NAMALWA (cell line): ENCODE measurements at places on chromosomes 2 and 18.
A peak's percentile ranks its signal among the peaks of the same experiment; 100 is the strongest.

- DNase-seq, result no peak
These were observed 94.6 kb downstream of the LDLRAD4 start for GRCh38 chr18:13313006-13313686.

GRCh38 chr2:96680561-96681141 is 38.1 kb downstream of the FER1L5 start:
- no peak for DNase-seq

- peak; percentile 27 for DNase-seq
These were observed 654.3 kb downstream of the LRRTM4 start for GRCh38 chr2:76867854-76868253.

GRCh38 chr2:176084611-176085119 is 903 bp upstream of the EVX2 start:
- no peak for DNase-seq

DNA sequence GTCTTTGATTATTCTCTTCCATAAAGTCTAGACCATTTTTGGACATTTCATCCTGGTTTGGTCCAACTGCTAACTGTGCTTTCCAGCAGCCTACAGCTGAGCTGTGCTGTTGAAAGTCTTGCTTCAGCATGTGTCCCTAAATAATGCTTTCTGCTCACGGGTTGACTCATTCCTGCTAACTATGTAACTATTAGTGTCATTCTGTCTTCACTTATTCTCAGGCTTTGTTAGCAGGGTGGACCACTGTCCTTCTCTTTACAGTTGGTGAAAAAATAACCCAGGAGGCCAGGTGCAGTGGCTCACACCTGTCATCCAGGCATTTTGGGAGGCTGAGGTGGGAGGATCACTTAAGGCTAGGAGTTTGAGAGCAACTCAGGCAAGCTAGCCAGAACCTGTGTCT is 8.9 kb downstream of the ADAM23 start:
- no peak for DNase-seq

DNA sequence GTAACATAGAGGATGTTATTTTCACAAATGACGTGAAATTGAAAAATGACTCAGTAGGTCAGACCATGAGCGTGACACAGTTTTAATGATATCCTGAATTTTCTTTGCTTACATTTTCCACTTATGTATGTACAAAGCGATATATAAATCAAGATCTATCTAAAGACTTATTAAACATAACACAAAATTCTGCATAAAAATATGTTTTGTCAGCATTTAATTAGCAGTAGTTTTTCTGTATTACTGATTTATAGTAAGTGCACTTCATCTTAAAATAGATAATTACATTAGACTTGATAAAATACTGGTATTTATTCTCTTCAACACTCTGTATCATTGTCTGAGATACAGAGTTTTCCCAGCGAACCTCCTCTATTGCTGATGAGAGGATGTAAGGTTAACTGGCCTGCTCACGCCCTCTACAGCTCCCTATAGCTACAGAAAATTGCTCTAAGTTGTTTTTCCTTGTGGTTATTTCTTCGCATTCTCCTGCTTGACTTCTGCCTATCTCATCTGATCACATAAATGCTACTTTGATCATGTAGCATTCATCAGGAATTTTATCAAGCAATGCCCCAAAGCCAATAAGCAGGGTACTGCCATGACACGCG is 548.8 kb upstream of the REG3G start:
- DNase-seq, result no peak

- DNase-seq, result no peak
These were observed 759.9 kb upstream of the HS6ST1 start for GRCh38 chr2:129078548-129078947.

DNA sequence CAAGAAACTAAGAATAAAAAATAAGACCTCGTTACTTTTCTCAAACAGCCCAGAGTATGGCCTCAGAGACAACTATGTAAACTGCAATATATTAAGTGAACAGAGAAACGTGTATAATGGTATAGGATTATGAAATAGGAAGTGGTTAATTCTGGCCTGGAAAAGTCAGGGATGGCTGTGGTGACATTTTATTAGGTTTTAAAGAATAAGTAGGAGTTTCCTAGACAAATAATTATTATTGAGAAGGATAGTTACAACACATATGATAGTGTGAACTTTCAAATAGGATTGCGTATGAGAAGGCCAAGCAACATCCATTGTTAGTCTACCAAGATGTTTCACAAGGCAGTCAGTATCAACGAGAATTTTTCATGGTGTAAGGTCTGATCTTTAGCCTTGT is 244.1 kb downstream of the LPIN1 start:
- DNase-seq, result no peak

DNA sequence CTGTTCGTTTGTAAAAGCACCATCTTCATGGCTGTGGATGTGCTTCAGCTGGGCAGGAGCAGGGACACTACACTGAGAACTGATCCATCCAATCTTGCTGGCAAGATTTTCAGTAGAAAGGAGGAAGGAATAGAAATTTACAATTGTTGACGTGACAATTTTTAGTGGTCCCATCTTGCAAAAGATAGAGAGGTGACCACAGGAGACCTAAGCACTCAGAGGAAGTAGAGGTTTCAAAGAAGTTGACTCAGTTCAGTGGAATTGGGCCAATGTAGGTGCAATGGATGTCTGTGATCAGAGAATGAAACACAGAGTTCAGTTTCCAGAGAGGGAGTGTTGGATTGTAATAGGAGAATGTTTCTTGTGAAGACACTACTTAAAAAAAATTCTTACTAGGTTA is 1.4 kb downstream of the UGT1A5 start:
- no peak for DNase-seq

DNA sequence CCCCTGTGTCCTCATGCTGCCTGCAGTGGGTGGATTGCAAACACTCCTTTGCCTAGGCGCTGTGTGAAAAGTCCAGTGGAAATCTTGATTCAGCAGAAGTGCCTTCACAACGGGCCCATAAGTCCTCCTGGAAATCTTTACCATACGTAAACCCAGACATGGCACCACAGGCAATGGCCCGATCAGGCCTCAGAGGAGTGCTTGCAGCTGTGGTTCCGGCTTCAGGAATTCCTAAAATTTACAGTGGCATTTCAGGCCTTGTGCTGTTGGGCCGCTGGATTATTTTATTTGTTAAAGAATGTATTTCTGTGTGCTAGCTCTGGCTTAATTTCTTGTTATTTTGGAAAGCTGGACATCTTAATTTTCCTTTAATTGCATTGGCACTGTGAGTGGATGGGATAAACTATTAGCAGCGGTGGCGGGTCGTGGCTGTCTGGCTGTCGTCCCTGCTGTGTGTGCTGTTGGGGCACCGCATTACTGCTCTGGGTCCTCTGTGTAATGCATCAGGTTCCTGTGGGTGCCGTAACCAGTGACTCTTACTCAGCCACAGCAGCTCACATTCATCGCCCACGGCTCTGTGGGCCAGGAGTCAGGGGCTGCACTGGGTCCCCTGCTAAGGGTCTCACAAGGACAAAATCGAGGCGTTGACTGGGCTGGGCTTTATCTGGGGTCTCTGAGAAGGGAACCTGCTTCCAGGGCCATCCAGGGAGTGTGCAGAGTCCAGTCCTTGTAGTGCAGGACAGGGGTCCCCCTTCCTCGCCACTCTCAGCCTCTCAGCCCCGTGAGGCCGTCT is 73.1 kb downstream of the RTP5 start:
- no peak for DNase-seq

DNA sequence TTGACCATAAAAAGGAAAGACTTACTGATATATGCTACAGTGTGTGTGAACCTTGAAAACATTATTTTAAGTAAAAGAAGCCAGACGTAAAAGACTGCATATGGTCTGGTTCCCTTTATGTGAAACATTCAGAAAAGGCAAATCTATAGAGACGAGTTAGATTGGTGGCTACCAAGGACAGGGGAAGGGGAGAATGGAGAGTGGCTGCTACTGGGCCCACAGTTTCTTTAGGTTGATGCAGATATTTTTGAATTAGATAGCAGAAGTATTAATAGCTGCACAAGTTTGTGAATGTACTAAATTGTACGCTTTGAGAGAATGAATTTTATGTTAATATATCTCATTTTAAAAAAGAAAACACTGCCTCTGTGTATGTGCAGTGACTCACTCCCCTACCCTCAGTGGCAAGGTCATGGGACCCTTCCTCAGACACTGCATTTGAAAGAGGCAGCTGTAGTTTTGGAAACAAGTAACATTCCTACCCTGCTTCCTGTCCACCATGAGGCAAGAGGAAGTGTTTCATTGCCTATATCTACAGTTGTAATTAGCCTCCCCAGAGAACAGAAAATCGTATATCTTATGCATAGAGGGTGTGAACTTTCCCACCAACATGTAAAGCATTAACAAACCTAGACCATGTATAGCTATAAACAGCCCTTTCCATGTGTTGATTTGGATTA is 29.8 kb upstream of the ARMC9 start:
- no peak for DNase-seq

DNA sequence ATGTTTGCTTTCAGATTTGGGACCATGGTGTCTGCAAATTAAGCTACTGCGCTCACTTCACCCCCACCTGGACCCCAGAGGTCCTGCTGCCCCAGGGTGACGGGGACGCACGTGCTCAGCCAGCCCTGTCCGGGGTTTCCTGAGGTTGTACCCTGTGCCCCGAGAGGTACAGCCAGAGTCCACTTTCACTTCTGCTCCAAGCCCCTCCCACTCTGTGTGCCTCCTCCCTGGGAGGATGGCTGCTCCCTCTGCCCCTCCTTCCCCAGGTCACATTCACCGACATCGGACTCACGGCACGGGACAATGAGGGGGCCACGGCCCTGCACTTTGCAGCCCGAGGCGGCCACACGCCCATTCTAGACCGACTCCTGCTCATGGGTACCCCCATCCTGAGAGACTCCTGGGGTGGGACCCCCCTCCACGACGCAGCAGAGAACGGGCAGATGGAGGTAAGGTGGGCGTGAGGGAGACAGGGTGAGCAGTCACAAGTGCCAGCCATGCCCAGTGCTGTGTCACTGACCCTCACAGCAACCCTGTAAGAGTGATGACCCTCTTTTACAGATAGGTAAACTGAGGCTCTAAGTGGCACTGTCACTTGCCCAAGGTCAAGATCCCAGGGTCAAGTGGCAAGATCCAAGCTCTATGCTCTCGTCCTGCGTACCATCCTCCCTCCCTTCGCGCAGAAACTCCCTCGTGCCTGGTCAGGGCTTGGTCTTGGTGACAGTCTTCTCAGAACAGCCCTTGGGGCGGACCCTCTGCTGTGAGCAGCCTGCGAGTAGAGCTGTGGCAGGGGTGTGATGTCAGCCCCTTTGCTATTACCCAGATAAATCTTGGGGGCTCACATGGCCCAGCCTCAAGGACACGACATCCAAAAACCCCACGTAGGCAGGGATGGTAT is 7.6 kb downstream of the ESPNL start:
- peak; percentile 82 for DNase-seq

DNA sequence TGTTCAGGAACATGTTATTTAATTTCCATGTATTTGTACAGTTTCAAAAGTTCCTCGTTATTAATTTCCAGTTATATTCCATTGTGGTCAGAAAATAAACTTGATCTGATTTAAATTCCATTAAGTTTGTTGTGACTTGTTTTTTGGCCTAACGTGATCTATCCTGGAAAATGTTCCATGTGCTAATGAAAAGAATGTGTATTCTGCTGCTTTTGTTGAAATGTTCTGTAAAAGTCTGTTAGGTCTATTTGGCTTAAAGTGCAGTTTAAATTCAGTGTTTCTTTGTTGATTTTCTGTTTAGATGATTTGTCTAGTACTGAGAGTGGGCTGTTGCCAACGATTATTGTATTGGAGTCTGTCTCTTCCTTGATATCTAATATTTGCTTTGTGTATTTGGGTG is 148.0 kb downstream of the UBR3 start:
- no peak for DNase-seq

DNA sequence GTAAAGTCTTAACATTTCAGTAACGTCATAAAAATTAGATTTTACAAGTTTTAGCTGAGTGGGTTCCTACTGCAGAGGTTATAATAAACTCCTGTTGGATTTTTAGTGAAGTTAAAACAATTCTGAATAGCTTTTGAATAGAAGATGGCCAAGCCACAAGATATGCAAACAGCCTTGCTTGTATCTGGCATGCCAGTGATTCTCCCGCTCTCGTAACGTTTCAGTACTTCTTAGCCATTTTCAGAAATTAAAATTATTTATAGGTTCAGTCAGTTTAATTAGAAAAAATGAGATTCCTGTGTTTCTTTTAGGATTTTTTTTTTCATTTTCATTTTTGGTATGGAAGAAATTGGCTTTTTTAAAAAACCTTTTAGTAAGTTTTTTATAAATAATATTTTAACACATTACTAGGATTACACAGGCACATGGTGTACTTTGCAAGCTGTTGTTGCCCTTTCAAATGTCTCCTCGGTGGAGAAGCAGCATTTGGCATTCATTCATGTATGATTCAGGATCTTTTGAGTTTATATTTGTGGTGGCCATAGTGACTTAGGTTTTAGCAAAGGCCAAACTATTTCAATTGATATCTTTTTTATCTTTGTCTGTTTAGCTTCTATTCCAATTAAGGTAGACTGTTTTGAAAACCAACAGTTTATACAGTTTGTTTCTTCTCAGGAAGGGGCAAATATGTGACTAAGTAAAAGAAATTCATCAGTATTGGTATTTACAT is 30.6 kb upstream of the RND3 start:
- no peak for DNase-seq

DNA sequence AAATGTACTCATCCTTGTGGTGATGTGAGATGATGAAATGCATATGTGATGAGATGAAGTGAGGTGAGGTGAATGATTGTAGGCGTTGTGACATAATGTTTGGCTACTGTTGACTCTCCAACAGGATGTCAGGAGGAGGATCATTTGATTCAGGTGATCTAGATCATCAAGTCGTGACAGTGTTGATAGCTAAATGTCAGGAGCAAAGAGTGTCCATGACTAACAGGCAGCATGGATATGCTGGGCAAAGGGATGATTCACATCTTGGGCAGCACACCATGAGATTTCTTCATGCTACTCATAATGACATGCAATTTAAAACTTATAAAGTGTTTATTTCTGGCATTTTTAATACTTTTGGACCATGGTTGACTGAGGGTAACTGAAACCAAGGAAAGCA is 40.2 kb upstream of the UBXN4 start:
- DNase-seq, result no peak

DNA sequence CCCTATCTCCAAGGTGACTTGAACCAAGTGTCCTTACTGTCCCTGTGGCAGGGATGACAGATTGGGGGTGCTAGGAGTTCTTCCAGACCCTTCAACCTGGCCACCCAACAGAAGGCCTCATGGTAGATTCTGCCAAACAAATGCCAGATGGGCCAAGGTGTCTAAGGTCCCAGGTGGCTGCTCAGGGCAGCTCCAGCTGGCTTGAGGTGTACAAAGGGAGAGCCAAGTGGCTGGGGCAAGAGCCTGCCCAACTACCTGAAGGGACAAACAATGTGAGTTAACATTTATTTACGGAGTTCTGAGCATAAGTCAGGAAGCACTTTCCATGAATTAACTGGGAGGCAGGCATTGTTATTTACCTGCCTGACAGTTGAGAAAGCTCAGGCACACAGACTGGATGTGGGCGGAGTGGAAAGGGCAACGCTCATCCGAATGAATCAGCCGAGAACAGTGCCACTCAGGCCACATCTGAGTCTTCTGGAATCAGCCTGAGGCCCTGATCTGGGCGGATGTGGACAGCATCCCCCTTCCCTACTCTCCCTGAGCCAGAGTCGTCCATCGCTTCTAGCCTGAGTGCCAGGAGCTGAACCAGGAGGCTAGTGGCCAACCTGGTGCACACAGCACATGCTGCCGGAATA is 4.4 kb upstream of the KCNIP3 start:
- no peak for DNase-seq
